ENCODE measurements at places on chromosomes 16 and 17.

DNA sequence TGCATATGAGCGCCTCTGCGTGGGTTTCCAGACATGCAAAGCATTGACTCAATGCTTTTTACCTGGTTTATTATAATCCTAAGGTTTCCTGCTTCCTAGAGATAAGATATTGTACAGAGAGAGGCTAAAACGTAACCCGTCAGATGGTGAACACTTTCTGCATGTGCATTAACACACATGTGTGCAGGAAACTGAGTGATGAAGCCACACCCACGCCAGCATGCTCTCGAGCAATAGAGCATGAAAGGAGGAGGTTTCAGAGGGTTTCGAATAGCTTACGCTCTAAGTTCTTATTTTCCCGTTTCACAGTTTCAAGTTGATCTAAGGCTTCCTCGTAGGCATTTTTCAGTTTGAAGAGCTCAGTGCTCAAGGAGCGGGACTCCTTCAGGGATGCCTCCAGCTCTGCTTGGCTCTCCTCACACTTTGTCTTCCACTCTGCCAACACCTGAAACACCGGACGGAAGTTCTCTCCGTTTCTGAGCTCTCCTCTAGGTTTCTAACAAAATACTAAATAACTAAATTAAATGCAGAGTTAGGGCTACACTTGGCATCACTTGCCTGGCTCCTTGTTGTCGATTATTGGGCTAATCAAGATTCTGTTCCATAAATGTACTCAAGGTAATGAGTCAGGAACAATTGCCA is 23.2 kb downstream of the MYH3 start:
- no peak for DNase-seq

- no peak for DNase-seq
These were observed 9.7 kb downstream of the ADGRG3 start for GRCh38 chr16:57677622-57678369.

GRCh38 chr17:51954232-51954765 is 204.2 kb downstream of the CA10 start:
- no peak for DNase-seq

DNA sequence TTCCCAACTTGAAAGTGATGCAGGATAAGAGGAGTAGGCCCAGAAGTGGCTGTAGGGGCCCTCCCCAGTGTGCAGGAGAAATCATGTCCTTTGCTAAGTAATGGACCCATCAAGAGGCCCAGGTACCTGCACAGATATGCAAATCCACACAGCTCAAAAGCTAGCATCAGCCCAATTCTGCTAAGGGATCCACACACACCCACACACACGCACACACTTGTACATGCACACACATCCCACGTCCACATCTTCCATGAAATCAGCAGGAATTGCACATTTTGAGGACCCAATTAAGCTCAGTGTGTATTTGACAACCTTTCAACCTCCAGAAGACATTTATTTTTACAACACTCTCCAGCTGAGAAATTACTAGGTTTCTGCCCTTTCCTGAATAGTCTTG is 184.8 kb downstream of the C16orf78 start:
- DNase-seq = no peak

DNA sequence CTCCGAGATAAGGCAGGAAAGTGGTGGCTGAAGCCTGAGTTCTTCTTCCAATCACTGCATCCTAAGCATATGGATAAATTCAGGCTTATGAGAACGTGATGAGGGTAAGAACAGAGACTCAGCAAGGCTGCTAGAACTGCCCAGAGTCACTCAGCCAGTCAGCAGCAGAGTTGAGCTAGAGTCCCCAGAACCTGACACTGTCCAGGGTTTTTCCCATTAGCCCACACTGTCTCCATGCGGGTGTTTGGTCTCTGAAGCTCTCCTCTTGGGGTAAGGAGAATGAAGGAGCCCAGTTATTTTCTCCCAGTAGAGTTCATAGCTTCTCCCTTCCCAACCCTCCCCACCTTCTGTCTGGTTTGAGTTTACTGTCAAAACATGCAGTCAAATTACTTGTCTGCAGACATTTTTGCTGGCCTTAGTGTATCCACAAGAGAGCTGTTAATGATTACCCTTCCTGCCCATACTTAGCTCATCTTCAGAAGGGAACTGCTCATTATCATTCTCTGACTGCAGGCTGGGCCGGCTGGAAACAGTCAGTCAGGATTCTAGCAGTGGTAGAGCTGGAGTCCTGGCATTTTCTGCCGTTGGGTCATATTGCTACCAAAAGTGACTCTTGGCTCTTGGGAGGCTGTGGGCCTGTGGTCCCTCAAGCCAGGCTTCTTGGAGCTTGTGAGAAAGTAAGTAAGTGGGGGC is 460.0 kb downstream of the HS3ST3B1 start:
- DNase-seq = no peak

- DNase-seq = no peak
These were observed 739 bp upstream of the FAM117A start for GRCh38 chr17:49764559-49765180.

GRCh38 chr16:31464781-31465260 is 5.5 kb downstream of the ARMC5 start:
- DNase-seq = no peak

GRCh38 chr17:27326051-27326450 is 32.1 kb downstream of the WSB1 start:
- DNase-seq = no peak

DNA sequence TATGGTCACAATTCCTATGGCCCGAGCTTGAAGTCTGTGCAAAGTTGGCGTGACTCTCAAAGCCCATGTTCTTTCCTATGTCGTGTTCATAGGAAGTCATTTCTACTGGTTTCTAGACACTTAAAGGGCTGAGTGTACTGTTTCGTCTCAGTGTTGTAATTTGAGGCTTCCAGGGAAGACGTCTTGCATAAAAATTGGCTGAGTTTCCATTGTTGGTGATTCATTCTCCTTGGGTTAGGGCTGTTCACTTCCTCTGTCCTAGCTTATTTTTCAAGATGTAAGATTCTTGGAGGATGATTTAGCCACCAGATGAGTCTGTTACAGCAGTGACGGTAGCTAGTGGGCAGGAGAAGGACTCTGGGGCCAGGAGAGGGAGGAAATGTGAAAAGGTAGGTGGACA is 43.1 kb downstream of the PIK3R5 start:
- DNase-seq = no peak

DNA sequence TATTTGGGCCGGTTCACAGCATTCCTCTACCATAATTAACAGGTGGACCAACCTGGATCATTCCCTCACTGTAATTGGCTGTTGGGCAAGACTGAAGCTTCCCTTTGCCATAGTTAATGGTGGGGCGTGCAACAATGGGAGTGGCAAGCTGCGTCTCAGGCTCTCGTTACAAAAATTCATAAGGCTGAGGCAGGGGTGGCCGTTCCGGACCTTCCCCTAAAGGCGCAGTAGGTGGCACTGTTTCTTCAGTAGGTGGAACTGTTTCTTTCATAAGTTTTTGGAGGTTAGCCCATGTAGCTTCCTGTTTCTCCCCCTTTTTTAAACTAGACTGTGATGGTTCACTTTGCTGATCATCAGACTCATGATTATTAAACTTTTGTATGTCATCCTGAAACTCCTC is 17.0 kb upstream of the TMC5 start:
- no peak for DNase-seq

Measured in NCI-H1417 treated with DMSO at 0.1 percent for 48 hours (cell line).